GM23338 (cell line): ENCODE measurements at places on chromosomes 4 and X. TPM values are rescaled to one million over a fixed set of nuclear protein-coding genes. Genes with fewer than 3 reads are reported as not detected.
A peak's percentile ranks its signal among the peaks of the same experiment; 100 is the strongest.

The CORIN gene
- polyA plus RNA-seq, result 0.40 TPM in 1 of 2 replicates, not detected in the other

The S100G gene
- not detected in 2 replicates for polyA plus RNA-seq

DNA sequence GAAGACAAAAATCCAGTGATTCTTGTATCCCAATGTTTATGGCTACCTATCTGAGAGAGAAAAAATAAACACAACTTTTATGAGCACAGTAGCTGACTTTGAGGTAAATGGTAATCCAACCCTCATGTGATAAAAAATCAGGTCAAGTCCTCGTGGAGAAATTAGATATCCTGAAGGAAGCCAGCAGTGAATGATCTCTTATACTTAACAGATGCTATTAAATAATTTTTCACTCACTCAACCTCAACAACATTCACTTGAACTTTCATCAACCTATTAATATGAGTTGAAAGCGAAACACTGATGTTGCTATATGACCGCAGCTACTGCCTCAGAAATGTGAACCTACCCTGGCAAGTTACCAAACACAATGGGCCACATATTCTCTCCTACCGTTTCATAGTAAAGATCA is 105.4 kb downstream of the GPC3 start:
- no peak for DNase-seq

DNA sequence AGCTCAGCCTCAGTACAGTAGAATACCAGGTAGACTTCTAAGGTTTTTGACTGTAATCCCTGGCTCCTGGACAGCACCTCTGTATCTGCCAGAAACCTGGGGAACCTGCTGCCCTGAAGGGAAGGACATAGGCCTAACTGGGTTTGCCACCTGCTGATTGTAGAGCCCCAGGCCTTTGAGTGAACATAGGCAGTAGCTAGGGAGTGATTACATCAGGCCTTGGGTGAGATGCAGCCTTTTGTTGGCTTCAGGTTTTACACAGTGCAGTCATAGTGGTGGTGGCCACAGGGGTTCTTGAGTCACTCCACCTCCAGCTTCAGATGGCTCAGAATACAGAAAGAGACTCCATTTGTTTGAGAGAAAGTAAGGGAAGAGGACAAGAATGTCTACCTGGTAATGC is 19.3 kb downstream of the IQCM start:
- DNase-seq, result no peak

- DNase-seq, result no peak
Measured at GRCh38 chrX:19791562-19791961, 95.8 kb downstream of the SH3KBP1 start.

DNA sequence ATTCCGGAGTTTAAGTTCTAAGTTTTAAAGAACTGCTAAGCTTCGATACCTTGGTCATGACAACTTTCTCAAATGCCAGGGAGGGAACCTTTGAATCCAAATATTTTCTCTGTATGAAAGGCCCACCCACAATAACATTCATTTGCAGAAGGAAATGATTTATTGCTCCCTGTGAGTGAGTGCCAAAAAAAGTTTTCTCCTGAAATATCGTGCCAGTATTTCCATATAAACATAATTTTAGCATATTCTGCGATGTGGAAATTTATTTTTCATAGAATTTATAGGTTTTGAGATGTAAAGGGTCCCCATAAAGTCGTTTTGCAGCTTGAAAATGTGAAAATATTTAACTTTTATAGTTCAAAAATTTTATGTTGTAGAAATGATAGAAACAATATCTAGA is 53.9 kb downstream of the BMPR1B start:
- DNase-seq, result no peak

The STATH gene
- not detected in 2 replicates for polyA plus RNA-seq

GRCh38 chr4:139903845-139904244 is 238.2 kb downstream of the MGST2 start:
- no peak for DNase-seq

- peak; percentile 37 for DNase-seq
Measured at GRCh38 chrX:135893294-135893817, at the start of the genes CT45A10 and SAGE1. Gene CT45A10, minus strand, starts transcription at chrX:135893444. Its CDS starts 8,100 bp downstream, at chrX:135885344. Gene SAGE1, plus strand, starts transcription at chrX:135893716. Its CDS starts 2,527 bp downstream, at chrX:135896243.

DNA sequence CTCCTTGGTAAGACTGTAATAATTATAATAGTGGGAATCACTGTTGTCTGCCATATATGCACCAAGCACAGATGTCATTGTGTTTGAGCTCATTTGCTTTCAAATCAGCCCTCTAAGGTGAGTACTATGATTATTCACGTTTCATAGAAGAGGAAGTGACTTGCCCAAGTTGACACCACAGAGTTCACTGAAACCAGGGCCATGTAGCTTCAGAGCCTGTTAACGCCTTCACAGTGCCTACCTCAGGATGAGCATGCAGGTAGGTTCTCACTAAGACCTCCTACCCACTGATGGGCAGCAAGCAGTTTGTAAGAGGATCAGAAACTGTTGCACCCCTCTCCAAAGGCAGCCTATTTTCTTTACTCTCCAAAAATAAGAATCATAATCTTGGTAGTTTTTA is 27.4 kb downstream of the TMPRSS11A start:
- no peak for DNase-seq

The ALAS2 gene
- polyA plus RNA-seq, result 0.23 TPM in 1 of 2 replicates, not detected in the other

DNA sequence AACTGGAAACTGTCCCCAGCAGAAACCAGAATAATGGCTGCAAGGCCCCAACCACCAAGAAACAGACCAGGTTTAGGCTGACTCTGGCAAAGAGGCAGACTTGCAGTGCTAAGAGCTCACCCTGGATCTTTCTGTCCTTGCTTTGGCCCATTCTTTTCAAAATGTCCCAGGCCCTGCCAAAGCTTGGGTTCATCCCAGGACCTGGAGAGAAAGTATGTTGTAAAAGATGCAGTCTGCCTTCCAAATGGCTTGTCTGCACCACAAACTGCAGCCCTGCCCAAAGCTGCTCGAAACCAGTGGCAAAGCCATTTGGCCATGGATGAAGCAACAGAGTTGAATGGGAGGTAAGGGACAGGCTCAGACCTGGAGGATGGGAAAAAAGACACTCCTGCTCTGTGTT is 38.0 kb upstream of the LNX1 start:
- no peak for DNase-seq

The DOCK11 gene
- polyA plus RNA-seq, result 5.4 and 6.0 TPM in 2 replicates

DNA sequence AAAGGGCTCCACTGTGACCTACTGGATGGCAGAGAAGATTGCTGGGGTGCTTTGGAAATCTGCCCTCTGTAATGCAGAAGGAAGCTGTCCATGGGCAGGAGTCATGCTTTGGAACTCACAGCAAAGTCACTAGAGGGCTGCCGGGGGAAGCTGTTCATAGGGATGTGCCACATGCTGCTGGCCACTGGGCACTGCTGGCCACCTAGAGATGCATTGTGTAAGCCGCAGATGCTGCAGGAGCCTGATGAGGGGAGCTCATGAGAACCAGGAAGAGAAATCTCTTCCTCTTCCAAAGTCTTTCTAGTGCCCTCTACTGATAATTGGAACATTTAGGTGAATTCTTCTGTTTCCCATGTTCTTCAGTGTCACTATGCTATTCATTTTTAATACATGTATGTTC is 31.2 kb upstream of the UXT start:
- no peak for DNase-seq

DNA sequence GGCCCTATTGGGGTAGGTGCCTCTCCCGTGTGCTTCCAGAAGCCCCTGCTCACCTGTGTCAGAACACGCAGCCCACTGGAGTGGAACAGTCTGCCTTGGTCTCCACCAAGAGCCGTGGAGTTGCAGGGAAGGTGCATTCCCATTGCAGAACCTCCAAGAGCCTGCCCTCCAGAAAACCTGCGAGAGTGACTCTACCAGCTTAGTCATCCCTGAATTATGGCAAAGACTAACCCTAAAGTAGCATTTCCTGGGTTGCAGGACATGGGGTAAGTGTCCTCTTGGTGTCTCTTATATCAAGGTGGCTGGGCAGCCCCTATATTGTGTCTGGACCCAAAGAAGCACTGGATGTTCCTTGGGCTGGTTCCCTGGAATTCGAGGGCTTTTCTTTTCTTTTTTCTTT is 224.6 kb downstream of the BCOR start:
- no peak for DNase-seq

The ENAM gene
- polyA plus RNA-seq, result not detected in 2 replicates

DNA sequence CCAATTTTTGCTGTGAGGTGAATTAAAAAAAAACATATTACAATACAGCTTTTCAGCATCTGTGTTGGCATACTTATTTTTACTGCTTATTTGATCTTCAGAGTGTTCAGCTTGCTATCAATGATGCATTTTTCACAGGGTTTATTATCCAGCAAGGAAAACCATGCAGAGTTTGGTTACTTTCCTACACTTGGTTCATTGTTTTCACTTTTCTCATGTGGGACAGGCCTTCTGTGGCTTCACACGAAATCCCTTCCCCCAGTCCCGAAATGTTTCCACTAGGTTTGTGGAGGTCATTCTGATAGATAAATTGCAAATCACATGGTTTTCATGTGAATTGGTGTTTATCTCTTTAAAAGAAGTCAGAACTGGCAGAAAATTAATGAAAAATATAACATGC is 205.8 kb downstream of the SPCS3 start:
- DNase-seq, result no peak

The CXorf49 gene
- polyA plus RNA-seq, result not detected in 2 replicates

DNA sequence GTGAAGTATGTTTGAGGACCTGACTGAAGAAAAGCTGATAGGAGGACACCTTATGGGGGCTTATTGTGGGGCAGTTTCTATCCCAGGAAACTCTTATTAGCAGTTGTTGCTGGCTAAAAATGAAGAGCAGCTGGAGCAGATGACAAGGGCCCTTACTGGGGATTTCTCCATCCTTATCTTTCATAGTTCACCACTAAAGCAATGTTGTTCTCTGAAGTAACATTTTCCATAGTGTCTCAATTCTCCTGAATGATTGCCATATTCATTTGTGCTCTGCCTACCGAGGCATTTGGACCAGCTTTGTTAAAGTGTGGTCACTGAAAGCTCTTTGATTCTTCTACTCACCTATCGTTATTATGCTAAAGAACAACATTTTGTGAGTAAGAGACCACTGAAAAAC is 7.7 kb downstream of the ENOX2 start:
- DNase-seq, result no peak

- no peak for DNase-seq
Measured at GRCh38 chr4:94306713-94307112, 35.9 kb downstream of the HPGDS start.

The CYSLTR1 gene
- polyA plus RNA-seq, result not detected in 2 replicates

- no peak for DNase-seq
Measured at GRCh38 chrX:134525086-134525792, 65.3 kb downstream of the HPRT1 start.

The CPZ gene
- 24.6 and 29.9 TPM in 2 replicates for polyA plus RNA-seq

DNA sequence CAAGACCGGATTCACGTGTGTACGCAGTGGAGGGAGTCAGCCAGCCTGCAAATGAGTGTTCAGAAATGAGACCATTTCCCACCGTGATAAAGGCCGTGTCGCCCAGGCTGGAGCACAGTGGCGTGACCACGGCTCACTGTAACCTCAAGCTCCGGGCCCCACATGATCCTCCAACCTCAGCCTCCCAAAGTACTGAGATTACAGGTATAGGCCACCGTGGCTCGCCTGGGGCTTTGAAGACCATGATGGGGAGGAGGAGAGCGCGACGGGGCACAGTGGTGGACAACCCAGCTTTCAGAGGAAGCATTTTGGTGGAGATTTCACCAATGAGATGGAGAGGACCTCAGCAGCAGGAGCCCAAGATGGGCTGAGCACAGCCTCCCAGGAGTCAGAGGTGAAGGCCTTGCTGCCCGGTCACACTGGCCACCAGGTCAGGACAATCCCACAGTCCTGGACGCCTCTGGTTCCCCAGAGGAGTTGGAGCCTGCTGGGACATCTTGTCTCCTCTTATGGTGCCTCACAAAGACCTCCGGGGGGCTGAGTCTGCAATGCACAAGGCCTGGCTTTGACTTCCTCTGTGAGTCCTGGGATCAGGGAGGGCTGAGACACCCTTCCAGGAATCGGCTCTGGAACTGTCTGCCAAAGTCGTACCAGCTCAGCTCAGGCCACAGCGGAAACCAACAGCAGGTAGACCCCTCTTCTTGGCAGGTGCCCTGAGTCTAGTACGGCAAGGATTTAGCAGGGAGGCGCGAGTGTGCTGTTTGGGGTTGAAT is 22.4 kb upstream of the MXD4 start:
- DNase-seq, result no peak

DNA sequence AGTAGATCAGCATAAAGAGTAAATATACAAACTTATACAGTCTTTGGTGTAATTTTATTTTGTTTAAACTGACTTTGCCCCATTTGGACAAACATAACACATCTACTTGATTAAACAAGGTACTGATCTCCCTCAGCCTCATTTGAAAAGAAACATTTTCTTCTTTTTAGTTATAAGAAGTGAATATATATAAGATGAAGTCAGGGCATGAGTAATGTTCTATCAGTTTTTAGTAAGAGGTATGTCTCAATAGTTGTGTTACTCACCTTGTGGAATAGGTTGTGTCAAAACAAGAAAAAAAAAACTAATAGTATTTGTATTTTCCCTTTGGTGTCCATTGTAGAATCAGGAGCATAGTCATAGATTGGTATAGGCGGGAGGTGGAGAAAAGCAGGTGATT is 327.4 kb downstream of the RPA4 start:
- no peak for DNase-seq

DNA sequence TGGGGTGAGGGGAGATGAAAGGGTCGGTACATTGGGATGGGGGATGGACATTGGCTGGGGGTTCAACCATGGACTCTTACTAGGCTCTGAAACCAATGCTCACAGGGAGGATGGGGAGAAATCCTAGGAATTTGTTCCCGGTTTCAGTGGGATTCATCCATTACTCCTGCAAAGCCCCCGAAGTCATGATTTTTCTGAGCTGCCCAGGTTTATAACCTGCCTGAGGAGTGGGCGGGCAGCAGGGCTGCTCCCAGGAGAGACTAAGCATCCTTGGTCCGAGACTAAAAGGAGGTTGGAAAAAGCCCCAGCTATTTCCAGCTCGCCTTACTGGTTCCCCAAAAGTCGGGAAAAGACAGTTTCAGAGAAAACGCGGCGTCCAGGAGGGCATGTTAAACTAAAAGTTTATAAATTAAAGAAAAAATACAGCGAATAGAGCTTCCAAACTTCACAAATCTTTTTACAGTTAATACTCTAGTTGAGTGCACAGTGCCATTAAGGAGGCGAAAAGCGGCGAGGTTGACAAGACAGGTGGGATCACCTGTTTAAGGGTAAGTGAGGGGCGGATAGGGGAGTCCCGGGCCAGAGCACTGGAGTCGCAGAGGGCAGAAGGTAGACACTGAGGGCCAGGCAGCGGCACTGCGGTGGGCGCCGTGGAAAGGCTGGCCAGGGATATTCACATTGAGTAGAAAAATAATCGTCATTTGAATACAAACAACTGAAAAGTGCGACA is 3.7 kb downstream of the NKX3-2 start:
- no peak for DNase-seq

The ADH7 gene
- not detected in 2 replicates for polyA plus RNA-seq

GRCh38 chrX:74133156-74133796 is 170.7 kb upstream of the ZCCHC13 start:
- peak; percentile 81 for DNase-seq

DNA sequence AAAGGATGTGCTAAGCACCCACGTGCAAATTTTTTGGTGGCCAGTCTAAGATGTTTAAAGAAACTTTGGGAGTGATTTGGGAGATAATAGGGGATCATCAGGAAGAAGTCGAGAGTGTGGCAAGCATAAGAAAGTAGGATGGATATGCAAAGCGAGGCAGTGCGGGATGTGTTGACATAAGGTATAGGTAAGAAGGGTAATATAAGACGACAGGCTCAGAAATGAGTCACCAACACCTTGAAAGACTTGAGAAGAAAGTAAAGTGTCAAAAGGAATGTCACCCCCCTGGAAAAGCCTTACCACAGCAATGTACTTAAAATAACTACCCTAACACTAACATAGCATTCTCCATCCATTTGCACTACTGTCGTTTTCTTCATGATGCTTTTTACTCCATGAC is 69.8 kb upstream of the BMP2K start:
- peak; percentile 44 for DNase-seq
